Aorta (tissue), 5 donors: ENCODE measurements at places on chromosomes 12 and 14. TPM values are rescaled to one million over a fixed set of nuclear protein-coding genes. Genes with fewer than 3 reads are reported as not detected.

MYRFL gene
- total RNA-seq, result 0.36 TPM

DNA sequence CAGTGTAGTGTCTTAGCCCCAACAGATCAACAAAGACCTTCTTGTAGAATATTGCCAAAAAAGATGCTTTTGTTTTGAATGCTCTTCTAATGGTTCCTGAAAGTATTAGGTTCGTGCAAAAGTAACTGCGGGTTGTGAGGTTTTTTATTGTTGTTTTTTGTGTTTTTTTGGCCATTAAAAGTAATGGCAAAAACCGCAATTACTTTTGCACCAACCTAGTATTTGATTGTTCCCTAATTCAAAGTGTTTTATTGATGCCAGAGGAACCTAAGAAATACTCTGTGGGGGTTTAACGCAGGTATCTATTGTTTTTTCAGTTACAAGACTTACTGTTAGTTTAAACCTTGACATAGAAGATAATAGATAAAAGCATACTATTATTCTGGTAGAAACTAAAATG lies 150.8 kb upstream of the DAAM1 start:
- no peak for DNase-seq

- DNase-seq, result no peak
These were observed 1155.2 kb downstream of the TMEM121 start for GRCh38 chr14:106681568-106681967.

KLRC3 gene
- total RNA-seq, result not detected

- DNase-seq, result peak; percentile 66
These were observed 12.4 kb downstream of the MGST1 start for GRCh38 chr12:16359512-16360491.

- no peak for DNase-seq
These were observed 1.4 kb downstream of the BCL11B start for GRCh38 chr14:99270458-99271220.

GRCh38 chr12:88419794-88420193 lies 160.5 kb downstream of the KITLG start:
- no peak for DNase-seq

GRCh38 chr12:130016194-130016593 lies 112.4 kb upstream of the TMEM132D start:
- no peak for DNase-seq

GRCh38 chr14:96393071-96393691 lies 1.3 kb downstream of the AK7 start:
- no peak for DNase-seq

SDS gene
- 1.8 TPM for total RNA-seq

DNA sequence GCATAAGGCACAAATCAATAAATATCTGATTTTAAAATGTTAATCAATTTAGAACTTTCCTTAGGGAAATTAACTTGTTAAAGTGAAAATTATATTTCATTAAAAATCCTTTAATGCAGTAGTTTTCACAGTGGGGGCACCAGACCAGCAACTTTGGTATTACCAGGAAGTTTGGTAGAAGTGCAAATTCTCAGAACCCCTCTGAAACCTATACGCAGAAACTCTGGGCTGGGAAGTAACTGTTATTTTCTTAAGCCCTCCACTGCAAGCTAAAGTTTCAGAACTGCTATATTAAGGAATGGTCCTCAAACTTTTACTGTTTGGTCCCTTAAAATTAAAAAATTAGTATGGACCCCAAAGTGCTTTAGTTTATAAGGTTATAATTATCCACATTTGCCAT lies 35.7 kb downstream of the GNPTAB start:
- no peak for DNase-seq

NRIP2 gene
- 7.8 TPM for total RNA-seq

DNA sequence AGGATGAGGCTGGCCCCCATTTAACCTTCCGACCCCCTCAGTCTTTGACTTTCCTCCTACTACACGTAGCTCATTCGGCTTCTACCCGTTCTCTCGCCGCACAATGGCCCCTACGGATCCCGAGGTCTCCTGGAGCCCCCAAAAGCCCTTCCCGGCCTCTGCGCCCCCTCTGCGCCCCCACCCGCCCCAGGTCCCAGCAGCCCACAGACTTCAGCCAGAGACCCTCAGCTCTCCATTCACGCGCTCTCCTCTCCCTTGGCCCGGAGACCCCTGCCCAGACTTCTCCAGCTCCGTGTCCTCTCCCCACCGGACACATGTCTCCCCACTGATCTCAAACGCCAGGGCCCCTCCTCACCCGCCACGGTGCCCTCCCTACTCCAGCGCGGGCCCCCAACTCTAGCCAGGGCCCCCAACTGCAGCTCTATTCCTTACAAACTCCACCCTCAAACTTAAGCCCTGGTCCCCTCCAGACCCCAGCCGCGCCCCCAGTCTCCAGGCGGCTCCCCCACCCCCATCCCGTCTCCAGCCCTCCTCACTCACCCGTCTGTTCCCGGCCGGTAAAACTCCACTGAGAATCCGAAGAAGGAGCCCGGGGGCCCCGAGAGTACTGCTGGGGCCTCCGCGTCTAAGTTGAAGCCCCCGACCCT lies 502 bp downstream of the ITGA5 start:
- no peak for DNase-seq

GRCh38 chr14:102077382-102077709 lies 9.5 kb downstream of the HSP90AA1 start:
- peak; percentile 36 for DNase-seq

DNA sequence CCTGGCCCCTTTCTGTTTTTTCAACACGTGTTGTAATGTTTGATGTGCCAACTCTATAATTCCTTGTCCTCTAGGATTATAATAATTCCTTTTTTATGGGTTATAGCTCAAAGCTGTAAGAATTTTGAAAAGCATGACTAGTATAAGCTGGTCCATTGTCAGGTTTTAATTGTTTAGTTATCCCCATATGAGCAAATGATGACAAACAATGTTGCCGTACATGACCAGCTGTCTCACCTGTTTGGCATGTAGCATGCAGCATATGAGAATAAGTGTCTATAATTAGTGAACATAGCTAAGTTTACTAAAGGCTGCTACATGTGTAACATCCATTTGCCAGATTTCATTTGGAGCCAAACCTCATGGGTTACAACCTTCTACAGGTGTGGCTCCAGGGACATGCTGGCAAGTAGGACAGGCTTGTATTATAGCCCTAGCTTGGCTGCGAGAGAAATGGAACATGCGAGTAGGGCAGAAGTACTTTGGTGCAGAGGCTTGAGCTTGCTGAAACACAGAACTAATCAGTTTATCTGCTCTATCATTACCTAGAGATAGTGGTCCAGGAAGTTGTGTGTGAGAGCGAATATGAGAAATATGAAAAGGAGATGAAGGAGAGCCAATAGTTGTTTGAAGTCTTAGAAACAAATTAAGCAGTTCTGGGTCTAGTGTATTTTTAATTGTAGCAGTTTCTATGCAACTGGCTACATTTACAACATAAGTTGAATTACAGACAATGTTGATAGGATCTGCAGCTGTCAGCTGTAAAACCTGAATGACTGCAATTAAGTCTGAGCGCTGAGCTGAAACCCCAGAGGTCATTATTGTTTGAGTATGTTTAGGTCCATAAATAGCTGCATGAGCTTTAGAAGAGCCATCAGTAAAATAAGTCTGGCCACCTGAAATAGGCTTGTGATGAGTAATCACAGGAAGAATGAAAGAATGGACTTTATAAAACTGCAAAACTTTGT lies 22.6 kb upstream of the MAPKAPK5 start:
- DNase-seq, result no peak

IQSEC3 gene
- total RNA-seq, result 3.0 TPM

DNA sequence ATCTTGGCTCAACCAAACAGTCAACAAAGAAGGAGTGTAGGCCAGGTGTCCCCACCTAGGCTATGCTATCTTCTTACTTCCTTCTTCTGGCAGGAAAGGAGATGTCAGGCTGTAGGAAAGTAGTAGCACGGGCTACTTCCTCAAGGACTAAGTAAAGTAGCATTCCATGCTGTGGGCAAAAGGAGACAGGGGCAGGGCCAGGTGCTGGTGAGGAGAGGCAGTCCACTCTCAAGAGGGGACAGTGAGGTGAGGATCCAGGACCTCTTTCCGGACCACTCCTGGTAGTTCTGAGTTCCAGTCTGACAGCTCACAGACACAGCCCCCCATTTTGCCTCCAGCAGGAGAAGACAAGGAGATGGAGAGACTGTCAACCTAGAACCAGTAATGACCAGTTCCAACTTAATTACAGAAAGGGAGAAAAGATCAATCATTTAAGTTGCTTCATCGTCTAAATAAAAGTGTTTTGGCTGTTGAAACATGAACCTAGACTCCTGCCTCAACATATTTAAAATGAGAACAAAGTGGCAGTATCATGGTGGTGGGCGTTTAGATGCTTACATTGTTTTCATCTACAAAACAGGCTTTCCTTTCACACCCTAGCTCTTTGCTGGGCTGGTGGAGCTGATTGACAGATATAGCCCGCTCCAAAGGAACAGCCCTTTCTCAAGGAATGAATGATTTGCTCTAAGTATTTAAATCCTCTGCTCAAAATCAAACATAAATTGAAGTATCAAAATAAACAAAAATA lies 5.1 kb upstream of the SSTR1 start:
- DNase-seq, result no peak

DNA sequence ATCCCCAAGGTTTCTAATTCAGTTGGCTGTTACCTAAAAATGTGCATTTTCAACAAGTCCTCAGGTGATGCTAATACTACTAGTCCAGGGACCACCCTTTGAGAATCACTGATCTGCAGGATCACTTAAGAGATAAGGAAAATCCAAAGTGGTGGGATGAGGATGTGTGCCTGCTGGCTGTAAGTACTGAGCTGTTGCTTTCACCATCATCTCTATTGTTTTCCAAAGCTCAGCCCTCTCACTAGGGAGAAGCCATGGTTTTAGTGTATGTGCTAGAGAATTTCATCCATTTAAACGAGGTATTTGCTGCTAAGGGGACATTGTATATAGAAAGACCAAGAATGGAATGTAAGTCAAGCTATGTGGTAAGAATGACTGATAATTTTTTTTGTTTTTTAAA lies 202.3 kb downstream of the KIF21A start:
- DNase-seq, result no peak

SAMD15 gene
- 0.42 TPM for total RNA-seq

- no peak for DNase-seq
These were observed 14.4 kb downstream of the FGD6 start for GRCh38 chr12:95202691-95203486.

- DNase-seq, result no peak
These were observed 18.9 kb downstream of the MNAT1 start for GRCh38 chr14:60753264-60754119.

SENP1 gene
- total RNA-seq, result 20.6 TPM

DNA sequence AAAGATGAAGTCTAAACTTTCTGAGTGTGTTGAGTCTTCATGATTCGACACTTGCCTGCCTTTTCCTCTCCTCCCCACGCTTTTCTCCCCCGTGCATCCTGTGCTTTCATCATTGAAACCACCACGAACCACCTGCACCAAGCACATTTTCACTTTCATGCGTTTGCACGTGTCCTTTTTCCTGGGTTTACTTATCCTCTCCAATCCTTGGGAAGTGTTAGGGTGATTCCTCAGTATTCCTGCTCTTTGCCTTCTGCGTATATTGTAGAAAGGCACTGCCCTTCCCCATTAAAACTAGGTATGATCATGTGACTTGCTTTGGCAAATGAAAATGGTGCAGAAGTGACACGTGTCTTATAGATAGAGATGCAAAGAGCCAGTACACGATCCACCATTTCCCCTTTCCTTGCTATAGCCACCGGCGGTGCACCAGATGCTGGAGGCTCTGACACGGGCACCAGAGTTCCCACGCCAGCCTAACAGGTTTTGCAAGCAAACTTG lies 106.6 kb downstream of the BRMS1L start:
- no peak for DNase-seq

KLRG1 gene
- 4.1 TPM for total RNA-seq

GRCh38 chr12:52992699-52993557 lies 13.3 kb upstream of the EIF4B start:
- DNase-seq, result no peak

LBHD2 gene
- total RNA-seq, result not detected

SLC17A8 gene
- total RNA-seq, result not detected

- no peak for DNase-seq
These were observed 10.2 kb downstream of the RCOR1 start for GRCh38 chr14:102602421-102603292.

- DNase-seq, result no peak
These were observed 28.7 kb downstream of the MLXIP start for GRCh38 chr12:122107261-122107660.

DNA sequence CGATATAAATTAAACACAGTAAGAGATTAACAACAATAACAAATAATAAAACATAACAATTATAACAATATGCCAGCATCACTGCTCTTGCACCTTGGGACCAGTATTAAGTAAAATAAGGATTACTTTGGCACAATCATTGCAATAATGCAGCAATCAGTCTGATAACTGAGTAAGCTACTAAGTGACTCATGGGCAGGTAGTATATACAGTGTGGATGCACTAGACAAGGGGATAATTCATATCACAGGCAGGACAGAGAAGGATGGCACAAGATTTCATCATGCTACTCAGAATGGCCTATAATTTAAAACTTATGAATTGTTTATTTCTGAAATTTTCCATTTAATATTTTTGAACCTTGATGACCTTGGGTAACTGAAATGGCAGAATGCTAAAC lies 290.7 kb downstream of the ALG10B start:
- DNase-seq, result no peak

DNA sequence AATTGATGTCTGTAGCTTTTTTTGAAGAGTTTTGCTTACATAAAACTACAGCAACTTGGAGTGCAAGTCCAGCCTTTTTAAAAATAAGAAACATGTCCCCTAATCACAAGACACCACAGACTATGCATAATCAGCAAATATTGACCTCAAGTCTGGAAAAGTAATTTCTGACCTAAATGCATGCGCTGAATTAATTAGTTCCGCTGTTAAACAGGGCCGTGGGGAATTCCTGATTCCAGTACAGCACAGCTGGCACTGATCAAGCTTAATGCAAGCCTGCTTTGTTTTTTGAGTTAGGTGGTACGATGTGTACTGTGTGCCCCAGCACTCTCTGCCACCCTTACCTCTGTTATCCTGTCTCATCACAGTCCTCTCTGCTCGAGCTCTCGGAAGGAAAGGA lies 9.2 kb downstream of the MLH3 start:
- DNase-seq, result no peak
